Stimulated activated naive CD4-positive, alpha-beta T cell treated with Interleukin-2 at 50 U/mL for 16 hours (primary cell): ENCODE measurements at places on chromosomes 1 and 21.

GRCh38 chr1:27599605-27600497 lies 4.1 kb downstream of the AHDC1 start:
- no peak for DNase-seq

DNA sequence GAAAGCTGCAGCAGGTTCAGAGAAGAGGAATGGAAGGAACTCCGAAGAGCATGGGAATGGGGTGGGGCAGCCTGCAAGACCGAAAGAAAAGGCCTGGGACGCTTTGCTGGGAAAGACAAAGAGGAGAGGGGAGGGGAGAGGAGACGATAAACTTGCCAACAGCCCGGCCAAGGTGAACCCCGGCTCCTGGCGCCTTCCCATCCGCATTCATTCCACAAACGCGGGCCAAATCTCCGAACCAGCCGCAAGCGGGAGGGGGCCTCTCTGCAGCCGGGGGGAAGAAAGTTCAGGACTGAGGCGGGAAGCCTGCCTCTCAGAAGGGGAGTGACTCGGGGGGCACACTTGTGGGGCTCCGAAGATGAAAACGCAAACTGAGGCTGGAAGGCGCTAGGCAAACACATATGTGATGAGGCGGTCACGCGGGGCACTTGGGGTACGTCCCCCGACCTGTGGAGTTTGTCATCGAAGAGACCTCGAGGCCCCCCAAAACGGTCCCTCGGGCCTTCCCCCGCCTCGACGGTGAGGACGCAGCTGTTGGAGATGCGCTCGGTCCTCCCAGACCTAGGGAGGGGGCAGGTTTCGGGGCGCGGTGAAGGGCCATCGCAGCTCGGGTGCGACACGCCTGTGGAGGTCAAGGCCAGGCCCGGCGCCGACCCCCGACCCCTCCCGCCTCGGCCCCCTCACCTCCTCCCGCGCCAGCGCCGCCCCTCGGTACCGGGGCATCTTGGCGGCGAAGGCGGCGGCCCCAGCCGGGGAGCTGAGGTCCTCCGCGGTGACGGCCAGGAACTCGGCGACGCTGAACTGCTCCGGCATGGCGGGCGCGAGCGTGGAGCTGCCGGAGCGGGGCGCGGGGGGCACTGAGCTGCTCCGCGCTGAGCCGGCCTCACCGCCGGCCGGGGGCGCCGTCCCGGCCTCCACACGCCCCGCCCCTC lies at the start of gene ASAP3:
TSS of gene ASAP3 (minus strand) at position 859 of the 932 bp plus-strand sequence. CDS start at position 813, 46 bp downstream.
- DNase-seq: no peak

DNA sequence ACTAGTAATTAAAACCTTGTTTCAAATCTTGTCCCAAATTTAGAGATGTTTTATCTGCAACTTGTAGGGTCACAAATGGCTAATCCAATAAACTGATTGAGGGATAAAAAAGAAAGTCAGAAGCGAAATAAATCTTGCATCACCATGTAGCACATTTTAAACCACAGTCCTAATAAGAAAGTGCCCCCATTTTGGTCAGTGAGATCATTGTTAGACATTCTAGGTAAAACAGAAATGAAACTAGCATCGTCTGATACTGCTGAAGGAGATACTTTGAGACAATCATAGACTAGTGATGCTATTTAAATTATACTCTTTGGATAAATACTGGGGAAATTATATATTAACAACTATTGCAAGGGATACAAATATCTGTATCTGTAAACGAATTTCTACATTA lies 247.9 kb downstream of the AMY1C start:
- no peak for DNase-seq

DNA sequence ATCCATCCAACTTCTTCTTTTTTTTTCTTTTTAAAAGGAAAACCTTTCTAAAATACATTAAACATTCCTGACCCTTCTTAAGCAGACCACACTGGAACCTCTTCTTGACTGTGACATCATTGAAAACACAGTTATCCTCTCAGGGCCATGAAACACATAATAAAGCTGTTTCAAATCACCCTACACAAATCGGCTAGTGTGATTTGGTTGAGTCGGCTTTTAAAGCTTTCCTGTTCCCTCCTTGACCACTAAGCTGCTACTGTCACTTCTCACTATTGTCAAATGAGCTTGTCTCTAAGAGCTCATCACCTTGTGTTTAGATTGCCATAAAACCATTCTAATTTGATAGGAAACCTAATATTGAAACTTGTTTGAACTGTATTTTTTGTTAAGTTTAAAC lies 5.9 kb downstream of the USP24 start:
- DNase-seq: no peak

GRCh38 chr1:44526295-44527073 lies 121.4 kb downstream of the RNF220 start:
- no peak for DNase-seq

DNA sequence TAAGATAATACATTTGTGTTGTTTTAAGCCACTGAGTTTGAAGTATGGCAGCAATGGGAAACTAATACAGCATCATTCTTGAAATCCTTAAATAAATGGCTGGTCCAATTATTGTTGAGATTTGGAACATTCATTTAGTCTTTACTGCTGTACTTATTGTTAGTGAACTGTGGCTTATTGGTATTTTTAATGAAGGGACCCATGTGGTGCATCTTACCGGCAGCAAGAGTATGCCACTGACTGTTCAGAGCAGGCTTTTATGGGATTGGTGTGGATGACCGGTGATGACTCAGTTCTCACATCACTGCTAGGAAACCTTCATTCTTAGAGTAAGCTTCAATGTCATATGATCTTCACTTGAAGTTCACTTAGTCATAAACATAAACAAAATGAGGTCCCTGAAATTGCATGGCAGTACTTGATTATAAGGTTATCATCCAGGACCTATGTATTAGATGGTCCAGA lies 31.5 kb downstream of the PRKAA2 start:
- DNase-seq: no peak

GRCh38 chr1:50343323-50343722 lies 79.9 kb downstream of the DMRTA2 start:
- DNase-seq: no peak
